ENCODE measurements at places on chromosomes 3 and 15.

DNA sequence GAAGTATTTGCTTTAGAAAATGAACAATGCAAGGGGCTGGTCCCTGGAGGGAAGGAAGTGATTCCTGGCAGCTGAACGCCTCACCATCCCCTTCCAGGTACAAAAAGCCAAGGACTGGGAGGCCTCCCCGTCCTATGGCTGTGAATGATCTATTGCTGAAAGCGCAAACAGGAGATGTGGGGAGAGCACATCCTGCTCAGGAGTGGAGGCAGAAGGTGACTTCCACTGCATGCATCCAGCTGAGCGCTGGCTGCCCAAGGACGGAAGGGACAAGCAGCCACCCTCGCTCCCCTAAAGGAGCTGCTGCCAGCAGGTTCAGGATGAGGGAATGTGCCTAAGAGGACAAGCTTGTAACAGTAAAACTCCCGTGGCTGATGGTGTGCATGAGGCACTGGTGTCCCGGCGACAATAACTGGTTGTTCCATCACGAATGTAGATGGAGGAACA lies 41.4 kb downstream of the ABTB1 start:
- DNase-seq = no peak

GRCh38 chr15:28001641-28002040 lies 97.5 kb downstream of the OCA2 start:
- DNase-seq = no peak

DNA sequence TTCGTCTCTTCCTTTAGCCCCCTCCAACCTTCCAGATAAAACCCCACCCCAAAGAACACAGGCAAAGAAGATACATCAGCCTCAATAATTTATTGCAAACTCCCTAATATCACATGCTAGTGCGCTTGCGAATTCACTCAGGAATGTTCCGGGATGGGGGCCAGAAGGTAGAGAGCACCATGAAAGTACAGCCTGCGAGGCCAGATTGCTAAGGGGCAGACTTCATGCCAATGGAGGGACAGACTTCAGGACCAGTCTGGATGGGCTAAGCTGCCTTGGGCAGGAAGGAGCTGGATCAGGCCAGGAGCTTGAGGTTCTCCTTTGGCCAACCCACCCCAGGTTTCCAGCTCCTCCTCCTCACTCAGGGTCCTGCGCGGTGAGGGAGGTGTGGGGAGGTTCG lies 13.4 kb downstream of the CIDEC start:
- DNase-seq = no peak

DNA sequence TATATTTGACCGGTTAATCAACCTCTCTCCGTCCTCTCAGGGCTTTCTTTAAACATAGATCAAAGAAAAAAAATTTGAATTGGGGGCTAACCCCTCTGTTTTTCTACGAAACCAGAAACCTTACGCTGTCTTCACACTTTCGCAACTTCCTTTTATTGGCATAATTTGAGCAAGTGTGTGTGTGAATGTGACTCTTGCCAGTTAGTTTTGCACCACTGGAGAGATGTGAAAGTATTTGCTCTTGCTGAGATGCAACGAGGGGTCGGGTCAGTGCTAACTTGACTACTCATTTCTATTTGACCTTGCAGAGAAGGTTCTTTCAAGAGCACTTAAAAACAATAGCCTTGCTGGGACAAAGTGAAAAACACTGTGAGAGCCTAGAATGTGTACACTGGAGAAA lies 81.2 kb downstream of the FAM43A start:
- DNase-seq = no peak

GRCh38 chr3:186532598-186533072 lies 11.5 kb downstream of the CRYGS start:
- no peak for DNase-seq

- DNase-seq = no peak
Measured at GRCh38 chr3:142863930-142864920, 24.7 kb downstream of the PCOLCE2 start.

GRCh38 chr3:178964551-178964950 lies 107.1 kb downstream of the ZMAT3 start:
- no peak for DNase-seq

DNA sequence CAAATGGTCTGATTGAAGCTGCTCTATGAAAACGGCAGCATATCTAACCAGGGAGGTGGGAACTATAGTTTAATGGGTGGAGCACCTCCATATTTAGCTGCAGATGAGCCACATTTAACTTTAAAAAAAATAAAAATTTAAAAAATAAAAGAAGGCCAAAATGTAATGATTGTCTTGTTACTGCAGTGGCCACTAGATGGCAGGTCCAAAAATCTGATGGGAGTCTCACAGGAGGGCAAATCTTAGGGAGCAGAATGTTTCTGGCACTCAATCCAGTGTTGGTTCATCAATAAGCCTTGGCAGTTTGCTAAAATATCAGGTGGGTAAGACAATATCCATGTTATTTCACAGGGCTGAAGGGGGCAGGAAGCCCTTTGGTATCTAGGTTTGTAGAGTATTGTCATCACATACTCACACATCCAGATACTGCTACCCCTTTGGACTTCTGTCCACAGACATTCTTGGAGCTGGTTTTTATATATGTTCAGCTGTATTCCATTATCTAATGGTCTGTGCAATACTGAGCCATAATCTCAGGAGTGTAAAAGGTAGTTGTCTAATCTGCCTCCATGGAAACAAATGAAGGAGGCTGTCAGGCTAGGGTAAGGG lies 233.3 kb downstream of the TIGIT start:
- DNase-seq = no peak

DNA sequence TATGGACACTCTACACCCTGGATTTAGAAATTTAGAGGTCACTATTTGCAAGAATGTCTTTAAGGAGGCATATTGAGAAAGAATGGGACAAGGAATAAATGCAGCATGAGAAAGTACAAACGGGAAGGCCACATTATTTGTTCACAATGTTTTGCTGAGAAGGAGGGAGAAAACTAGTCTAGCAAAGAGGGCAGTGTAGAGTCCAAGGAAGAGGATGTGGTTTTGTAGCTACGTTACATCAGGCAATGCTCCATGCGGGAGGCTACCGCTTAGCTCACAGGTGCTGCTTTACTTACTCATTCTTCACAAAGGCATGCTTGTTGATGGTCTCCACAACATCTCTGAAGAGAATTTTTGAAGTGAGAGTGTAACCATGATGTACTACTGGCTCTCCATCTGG lies 191.1 kb downstream of the PLCH1 start:
- no peak for DNase-seq

- DNase-seq = no peak
Measured at GRCh38 chr15:35932531-35932930, 386.6 kb upstream of the DPH6 start.

- no peak for DNase-seq
Measured at GRCh38 chr3:98784666-98785600, 21.8 kb downstream of the ST3GAL6 start.

DNA sequence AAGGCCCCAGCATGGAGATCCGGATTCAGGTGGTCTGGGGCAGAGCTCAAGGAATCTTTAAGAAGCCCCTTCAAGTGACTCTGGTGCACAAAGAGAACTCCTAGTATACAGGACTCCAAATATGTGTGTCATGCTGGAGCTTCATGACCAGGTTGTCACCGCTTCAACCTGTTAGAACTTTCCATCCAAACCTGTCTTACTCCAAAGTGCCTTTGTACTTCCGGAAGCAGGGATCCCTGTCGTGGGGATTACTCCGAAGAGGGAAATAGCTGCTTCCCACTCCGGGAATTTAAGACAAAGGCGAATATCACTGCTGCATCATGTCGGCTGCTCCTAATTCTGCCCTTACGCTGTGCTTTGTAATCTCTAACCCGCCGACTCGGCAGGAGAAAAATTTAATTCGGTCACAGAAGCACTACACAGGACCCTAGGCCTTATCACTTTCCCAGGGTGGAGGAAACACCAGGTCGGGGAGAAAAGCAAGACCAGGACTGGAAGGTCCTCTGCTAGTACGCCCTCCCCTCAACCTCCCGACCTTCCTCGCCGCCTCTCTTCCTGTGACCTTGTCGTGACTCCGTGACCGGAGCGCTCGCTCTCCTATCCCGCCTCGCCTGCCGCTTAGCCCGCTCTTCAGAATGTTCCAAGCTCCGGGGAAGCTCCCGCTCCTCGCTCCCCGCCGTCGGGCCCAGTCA lies 730 bp downstream of the HIGD1A start:
- DNase-seq = no peak

DNA sequence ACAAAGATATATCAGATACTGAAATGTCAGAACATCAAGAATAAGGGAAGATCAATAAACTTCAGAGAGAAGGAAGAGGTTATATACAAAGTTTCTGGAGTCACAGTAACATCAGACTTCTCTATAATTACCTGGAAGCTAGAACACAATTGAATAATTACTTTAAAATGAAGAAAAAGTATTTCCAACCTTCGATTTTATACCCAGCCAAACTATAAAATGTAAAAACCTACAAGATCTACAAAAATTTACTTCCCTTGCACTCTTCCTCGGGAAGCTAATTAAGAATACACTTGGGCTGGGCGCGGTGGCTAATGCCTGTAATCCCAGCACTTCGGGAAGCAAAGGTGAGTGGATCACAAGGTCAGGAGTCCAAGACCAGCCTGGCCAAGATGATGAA lies 6.6 kb upstream of the MINDY2 start:
- no peak for DNase-seq

- DNase-seq = no peak
Measured at GRCh38 chr15:82093774-82094211, 48.0 kb upstream of the MEX3B start.

- peak; percentile 5 for DNase-seq
Measured at GRCh38 chr15:60328852-60329443, 68.8 kb downstream of the ANXA2 start.

- peak; percentile 63 for DNase-seq
Measured at GRCh38 chr3:141498598-141499223, 11.9 kb downstream of the RASA2 start.

DNA sequence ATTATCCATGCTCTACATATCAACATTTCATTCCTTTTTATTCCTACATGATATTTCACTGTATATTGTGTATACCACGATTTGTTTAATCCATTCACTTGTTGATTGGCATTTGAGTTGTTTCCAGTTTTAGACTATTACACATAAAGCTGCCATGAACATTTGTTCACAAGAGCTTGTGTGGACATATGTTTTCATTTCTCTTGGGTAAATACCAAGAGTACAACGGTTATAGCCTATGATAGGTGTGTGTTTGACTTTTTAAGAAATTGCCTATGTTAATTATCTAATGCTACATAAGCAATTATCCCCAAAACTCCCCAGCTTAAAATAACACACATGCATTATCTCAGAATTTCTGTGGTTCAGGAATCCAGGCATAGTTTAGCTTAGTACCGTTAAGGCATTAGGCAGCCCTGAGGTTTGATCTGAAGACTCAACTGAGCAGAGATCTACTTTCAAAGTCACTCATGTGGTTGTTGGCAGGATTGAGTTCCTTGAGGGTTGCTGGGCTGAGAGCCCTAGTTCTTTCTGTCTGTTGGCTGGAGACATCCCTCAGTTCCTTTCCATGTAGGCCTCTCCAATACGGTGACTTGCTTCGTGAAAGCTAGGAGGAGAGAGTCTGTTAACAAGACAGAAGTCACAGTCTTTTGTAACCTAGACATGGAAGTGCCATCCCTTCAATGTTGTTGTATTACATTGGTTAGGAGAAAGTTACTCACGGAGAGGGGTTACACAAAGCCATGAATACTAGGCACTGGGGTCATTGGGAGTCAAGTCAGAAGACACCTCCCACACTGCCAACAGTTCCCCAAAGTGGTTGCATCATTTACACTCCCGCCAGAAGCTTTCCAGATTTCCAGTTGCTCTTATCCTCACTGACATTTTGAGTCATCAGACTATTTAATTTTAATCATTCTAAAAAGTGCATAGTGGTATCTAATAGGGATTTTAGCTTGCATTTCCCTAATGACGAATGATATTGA lies 21.0 kb upstream of the PCSK6 start:
- no peak for DNase-seq

- DNase-seq = no peak
Measured at GRCh38 chr3:182702216-182702615, 91.1 kb upstream of the ATP11B start.

- no peak for DNase-seq
Measured at GRCh38 chr3:71584394-71585011, 975 bp upstream of the FOXP1 start.

- no peak for DNase-seq
Measured at GRCh38 chr3:126847061-126847460, 135.9 kb upstream of the PLXNA1 start.

GRCh38 chr15:69750253-69750652 lies 297.6 kb downstream of the RPLP1 start:
- DNase-seq = no peak

DNA sequence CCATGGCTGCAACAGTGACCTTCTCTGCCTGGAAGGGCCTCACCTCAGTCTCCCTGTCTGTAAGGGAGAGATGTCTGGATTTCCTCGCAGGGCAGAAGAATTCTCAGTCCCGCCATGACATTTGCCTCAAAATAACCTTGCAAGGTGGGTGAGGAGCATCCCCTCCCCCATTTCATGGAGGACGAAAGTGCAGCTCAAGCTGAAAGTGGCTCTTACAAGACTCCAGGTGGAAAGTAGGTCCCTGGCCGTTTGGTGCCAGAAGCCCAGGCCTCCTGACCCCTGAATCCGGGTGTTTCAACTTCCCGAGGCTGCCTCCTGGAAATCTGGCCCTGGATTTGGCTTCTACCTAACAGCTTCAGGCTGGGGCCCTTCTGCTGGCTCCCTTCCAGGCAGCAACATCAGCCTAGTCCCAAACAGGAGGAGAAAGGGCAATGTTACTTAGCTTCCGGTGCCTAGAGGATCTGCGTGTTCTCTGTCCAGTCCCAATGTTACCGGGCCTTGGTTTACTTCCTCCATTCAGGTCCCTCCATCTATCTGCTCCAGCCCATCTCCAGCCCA lies 769 bp upstream of the CSPG4 start:
- DNase-seq = no peak

- DNase-seq = no peak
Measured at GRCh38 chr3:120163816-120164215, 69.6 kb upstream of the GSK3B start.

DNA sequence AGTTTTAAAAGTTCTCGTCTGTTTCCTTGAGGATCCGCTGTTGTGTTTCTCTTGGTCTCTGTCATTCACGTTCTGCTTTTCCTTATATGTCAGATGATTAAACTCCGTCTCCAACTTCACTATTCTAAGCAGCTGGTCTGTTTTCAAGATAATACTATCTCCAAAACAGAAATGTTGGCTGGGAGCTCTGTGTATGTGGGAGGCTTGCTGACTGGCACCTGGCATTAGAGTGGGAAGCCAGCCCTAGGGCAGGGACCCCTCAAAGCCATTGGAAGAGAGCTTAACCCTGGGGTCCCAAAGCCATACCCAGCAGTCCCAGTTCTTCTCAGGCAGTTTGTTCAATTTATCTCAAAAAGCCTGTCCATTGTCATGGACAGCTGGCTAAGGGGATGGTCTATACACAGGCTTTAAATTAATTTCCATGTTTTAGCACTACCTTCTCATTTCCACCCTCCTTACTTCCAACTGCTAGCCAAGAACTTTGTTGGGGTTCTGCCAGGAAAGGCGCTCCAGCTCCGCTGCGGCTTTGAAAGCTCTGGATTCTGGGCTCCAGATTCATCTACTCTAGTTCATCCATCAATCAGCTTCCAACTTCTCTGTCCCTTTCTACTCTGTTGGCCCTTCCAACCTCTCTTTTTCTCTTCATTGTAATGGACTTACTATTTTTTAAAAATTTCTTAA lies 9.2 kb downstream of the BTBD1 start:
- no peak for DNase-seq

All from activated T-cell treated with anti-CD3 and anti-CD28 coated beads for 1 hour (primary cell).